ENCODE measurements at places on chromosomes 6 and 20. TPM values are rescaled to one million over a fixed set of nuclear protein-coding genes. Genes with fewer than 3 reads are reported as not detected.

The WFDC5 gene
- not detected for total RNA-seq

The MYBL2 gene
- total RNA-seq: 103 TPM

The PAX1 gene
- not detected for total RNA-seq

The SYNCRIP gene
- total RNA-seq: 63.8 TPM

The MYMX gene
- not detected for total RNA-seq

The NOX3 gene
- total RNA-seq: not detected

The BPI gene
- not detected for total RNA-seq

Data from PC-3 (cell line).